Stimulated activated CD4-positive, alpha-beta T cell treated with anti-CD3 and anti-CD28 coated beads, Interleukin-15, amount 100 ng/mL, for 1 hour (primary cell): ENCODE measurements at places on chromosomes 2 and 18.

DNA sequence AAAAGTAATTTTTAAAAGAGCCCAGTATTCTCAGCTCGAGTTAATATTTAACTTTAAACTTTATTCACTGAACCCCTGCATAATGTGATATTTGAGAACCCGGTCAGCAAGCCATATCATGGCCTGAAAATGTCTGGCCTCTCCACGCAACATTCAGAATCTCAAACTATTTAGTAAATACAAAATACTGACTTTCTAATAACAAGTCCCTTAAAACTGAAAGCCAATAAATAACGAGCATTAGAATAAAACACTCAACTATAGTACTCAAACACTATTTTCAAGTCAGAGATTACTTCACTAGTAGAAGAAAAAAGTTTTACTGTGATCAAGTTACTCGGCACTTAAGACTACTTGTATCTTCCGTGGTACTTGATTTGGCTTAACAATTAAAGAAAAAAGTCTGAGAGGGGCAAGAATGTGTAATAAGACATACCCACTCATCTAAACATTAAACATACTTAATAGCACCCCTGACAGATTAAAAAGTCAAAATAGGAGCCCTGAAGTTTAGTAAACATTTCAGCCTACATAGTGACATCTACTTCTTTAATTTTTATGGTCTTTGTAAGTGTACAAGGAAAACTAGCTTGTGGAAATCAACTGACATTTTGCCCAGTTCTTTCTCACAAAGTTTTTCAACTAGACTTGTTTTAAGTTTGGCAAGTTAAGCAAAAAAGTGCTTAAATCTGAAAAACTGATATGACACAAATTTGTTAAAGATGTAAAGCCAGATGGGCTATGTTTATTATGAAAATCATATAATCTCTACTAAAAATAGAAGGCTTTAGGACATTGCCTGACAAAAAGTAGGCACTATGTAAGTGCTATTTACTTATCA, 38.2 kb downstream of the RTN4 start:
- DNase-seq, result no peak

GRCh38 chr2:74472945-74473258, 422 bp upstream of the MRPL53 start:
- no peak for DNase-seq

GRCh38 chr2:39704540-39704939, 38.8 kb downstream of the TMEM178A start:
- DNase-seq, result no peak

GRCh38 chr2:183063083-183063482, 15.5 kb upstream of the DUSP19 start:
- no peak for DNase-seq

DNA sequence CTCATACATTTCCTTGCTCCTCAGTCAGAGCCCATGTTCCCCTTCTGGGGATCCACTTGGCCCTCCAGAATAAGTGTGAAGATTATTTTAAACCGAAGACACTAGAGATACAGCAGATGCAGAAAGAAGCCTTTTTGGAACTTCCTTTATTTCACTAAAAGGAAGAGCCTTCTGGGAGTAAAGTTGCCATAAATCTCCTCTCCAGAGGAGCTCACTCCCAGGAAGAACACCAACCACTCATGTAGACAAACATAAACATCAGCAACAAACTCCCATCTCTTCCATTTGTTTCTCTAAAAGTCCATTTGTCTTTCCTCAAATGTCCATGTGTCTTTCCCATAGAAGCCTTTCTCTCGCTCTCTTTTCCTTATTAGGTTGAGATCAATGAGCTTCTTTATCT, 62.4 kb upstream of the MSH6 start:
- no peak for DNase-seq

GRCh38 chr2:69310111-69311023, 76.7 kb downstream of the GFPT1 start:
- DNase-seq, result no peak

- DNase-seq, result no peak
Measured at GRCh38 chr2:13917958-13918357, 714.6 kb upstream of the LRATD1 start.
